ENCODE measurements at places on chromosomes 16 and 17.

- no peak for DNase-seq
Observed at GRCh38 chr16:3601614-3602319, 9.6 kb downstream of the SLX4 start.

DNA sequence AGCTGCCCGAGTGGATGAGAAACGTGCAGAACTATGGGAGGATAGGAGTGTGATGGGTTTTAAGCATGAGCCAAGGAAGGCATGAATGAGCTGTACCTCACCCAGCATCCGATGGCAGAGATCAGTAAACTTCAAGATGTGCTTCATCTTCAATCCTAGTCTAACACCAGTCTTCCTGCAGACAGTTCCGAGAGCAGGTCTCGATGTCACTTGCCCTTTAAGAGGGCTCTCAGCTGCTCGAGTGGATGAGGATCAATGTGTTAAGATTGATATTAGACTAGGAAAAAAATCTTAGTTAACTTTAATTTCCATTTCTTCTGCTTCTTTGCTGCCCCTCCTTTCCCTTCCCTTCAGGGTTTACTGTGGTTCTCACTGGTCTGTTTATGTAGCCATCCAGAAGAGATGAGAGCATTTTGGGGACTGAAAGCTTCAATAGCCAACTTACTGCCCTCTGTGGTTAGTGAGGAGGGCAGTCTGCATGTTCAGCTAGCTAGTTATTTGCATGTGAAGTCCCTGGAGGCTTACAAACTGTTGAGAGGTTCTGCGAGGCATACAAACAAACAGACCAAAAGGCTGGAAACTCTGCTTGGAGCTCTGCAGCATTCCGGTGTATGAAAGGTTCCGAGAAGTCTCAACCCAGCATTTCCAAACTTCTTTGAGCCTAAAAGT, 15.3 kb downstream of the KLHL36 start:
- DNase-seq = no peak

GRCh38 chr17:74158761-74159160, 44.7 kb upstream of the RPL38 start:
- no peak for DNase-seq

DNA sequence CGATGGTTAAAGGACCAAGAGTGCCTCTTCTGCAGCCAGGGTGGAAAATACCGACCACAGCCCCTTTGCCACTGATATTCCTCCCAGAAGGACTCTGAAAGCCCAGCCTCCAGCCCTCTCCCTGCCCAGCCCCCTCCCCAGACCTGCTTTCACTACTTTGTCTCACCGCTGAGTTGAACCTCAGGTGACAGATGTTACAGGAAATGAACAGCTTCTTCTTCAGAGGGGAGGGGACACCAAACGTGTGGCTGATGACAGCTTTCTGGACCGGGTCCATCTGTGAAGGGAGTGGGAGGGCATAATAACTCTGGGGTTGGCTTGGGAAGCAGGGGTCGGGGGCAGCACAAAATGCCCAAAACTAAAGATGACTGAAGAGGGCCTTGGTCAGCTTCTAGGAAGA, 14.2 kb downstream of the NKIRAS2 start:
- DNase-seq = no peak

- DNase-seq = no peak
Observed at GRCh38 chr17:9239246-9239792, 218.0 kb downstream of the NTN1 start.

DNA sequence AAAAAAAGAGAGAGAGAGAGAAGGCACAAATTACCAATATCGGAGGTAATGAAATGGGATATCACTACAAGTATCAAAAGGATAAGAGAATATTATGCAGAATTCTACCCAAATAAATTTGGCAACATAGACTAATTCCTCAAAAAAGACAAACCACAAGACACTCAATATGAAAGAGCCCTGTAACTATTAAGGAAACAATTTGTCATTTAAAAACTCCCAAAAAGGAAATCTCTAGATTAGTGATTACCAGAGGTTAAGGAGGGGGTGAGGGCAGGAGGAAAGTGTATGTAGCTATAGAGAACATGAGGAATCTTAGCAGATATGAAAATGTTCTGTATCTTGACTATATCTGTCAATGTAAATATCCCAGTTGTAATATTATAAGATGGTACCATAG, 54.0 kb downstream of the CFDP1 start:
- DNase-seq = peak; percentile 83

DNA sequence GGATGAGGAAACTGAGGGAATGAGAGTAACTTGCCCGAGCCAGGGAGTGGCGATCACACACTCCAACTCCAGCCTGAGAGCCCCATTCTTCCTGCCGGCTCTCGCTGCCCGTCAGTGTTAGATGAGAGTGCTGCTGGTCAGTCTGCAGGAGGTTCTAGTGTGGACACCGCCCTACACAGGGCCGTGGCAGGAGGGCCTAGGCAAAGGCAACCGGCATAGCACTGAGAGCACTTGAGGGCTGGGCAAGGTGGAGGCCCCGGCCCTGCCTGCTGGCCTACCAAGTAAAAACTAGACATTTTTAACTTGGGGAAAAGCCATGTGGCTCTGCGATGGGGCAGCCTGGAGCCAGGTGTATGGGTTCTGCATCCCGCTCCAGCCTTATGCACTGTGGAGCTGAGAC, 354.8 kb downstream of the SEC14L1 start:
- no peak for DNase-seq

- DNase-seq = no peak
Observed at GRCh38 chr17:61007980-61008379, 330.3 kb downstream of the BCAS3 start.

DNA sequence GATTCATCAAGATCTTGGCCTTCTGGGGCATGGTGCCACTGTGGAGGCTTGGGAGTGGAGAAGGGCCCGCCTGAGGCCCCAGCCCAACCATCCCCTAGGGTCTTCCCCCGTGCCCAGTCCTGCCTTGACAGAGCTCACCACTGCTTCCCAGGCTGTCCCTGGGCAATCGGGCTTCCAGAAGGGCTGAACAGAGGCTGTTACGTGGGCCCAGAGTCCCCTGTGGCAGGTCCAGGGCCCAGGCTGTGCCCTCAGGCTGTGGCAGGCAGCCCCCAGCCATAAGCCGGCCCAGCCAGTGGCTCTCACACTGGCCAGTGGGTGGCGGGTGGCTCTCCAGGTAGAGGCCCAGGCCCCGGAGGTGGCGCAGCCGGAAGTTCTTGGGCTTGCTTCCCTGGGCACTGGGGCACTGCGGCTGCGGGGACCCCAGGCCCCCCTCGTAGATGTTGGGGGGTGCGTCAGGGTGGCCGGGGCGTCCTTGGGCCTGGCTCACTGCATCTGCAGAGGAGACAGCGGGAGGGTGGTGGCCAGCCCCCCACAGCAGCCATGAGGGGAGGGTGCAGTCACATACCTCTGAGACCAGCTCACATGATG, 809 bp downstream of the C16orf90 start:
- no peak for DNase-seq

DNA sequence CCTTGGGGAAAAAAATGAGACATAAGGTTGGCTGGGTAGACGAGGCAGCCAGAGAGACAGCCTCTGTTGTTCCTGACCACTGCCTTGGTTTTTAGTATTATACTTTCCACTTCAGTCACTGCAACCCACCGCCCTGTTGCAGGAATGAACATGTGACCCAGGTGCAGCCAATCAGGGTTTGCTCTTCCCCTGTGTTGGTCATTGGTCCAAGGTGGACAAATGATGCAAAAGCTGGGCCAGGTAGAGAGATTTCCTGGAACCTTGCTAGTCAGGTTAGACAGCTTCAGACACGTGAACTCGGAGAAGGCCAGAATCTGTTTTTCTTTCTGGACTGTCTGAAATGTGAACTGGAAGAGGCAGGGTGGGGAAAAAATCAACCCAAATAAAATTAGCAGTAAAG, 452.4 kb upstream of the RBFOX1 start:
- DNase-seq = no peak

GRCh38 chr17:58534901-58535421, 20.5 kb upstream of the MTMR4 start:
- DNase-seq = peak; percentile 95

GRCh38 chr16:13478991-13479390, 441.0 kb upstream of the ERCC4 start:
- DNase-seq = no peak

DNA sequence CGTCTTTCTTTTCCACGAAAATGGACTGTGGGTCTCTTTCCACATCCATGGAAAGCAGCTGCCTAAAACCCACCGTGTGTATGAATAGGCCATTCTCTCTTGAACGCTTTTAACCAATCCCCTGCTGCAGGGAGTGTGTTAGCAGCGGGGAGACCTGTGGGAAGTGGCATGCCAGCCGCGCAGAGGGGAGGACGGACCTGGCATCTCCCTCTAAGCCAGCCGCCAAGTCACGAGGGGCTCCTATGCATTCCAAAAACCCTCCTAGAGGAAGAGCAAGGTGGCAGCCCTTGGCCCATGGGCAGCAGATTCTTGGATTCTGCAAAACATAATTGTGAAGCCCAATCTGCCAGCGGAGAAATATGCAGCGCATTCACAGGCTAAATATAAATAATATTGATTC, 15.4 kb downstream of the RBFOX3 start:
- DNase-seq = no peak

- peak; percentile 5 for DNase-seq
Observed at GRCh38 chr16:49556606-49557446, 183.2 kb downstream of the C16orf78 start.

DNA sequence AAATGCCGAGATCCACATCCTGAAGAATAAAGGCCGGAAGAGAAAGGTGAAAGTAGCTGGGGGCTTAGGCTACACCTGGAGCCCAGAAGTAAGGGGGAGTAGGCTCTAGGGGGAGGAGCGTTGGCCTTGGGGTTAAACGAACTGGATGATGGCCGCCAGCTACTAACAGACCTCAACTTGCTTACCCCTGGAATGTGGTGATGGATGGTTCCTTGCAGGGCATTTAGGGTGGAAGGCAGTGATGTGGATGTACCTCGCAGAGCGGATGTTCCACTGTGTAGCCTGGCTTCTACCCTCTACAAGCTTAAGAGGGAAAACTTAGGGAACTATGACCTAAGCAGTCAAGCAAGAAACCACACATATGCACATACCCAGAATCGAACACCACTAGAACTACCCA, 2.3 kb upstream of the MAZ start:
- no peak for DNase-seq

GRCh38 chr17:72135546-72136325, 14.9 kb downstream of the SOX9 start:
- DNase-seq = no peak

DNA sequence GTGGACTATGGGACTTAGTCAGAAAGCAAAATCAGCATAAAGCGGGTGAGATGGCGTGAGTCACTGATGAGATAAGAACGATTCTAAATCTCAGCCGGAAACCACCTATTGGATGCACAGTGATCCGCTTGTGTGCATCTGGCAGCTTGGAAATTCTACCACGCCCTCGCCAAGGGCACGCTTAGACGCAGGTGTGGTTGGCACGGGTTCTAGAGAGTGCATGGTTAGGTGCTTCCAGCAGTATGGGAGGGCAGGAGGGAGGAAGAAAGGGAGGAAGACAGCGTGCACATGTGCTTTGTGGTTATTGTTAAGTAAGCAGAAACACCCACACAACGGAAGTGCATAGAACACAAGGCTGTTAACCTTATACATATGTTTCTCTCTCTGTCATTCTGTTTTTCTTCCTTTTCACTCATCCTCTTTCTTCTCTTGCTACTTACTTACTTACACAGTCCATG, 374.0 kb upstream of the ASIC2 start:
- DNase-seq = peak; percentile 34

DNA sequence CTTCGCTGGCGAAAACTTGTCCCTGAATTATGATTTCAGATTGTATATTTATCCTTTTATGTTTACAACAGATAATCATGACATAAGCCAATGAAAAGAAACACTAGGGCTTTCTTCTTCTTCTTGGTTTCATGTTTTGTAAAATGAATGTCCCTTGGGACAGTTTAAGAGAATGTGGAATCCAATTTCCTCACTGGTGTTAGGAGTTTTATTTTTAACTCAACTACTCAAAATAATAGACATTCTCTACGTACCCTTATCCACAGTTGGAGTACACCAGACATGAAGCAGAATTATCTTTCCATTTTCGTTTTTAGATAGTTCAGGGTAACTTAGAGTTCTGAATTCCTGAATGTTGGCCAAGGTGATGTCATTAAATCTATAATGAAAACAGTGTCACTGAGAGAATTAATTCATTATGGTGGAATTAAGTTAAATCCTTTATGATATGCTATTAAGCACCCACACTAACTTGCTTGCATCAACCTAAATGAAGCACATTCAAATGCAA, 43.4 kb downstream of the IRX6 start:
- no peak for DNase-seq

DNA sequence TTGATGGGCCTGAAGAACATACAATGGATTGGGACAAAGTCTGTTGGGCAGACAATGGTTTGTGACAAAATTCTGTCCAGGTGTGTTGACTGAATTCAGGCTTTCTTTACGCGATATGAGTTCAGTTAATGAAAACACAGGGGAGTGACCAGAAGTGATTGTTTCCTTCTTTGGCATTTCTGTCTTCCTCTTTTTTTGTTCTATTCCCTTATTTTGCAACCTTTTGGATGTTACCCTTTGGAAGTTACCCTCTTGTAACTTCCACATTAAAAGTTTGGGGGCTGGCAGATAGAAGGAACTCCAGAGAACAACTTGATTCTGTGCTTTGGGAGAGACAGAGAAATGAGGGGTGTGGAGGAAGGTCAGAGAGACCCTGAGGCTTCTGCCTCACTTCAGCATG, 126.7 kb downstream of the PITPNC1 start:
- peak; percentile 53 for DNase-seq

GRCh38 chr16:11498683-11499082, 88.0 kb downstream of the LITAF start:
- peak; percentile 38 for DNase-seq

- DNase-seq = no peak
Observed at GRCh38 chr16:50820225-50820624, 78.3 kb downstream of the CYLD start.

- DNase-seq = peak; percentile 73
Observed at GRCh38 chr16:29784901-29785500, 5.5 kb upstream of the KIF22 start.

DNA sequence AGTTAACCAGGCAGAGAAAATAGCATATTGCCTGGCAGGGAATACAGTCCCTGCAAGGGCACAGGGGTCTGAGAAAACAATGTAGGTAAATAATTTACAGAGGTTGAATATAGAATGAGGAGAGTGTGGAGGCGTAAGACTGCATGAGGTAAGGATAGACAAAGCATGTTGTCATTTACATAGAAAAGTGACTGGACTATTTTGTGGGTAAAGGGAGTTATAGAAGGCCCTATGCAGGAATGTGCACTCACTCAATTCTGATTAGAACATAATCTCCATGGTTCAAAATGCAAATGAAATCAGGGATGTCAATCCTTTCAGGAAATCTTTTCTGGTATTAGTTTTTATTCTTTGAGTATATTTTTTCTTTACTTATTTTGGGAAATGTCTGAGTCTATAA, 285.7 kb upstream of the SALL1 start:
- no peak for DNase-seq

- no peak for DNase-seq
Observed at GRCh38 chr17:15480204-15480603, 12.8 kb upstream of the CDRT4 start.

DNA sequence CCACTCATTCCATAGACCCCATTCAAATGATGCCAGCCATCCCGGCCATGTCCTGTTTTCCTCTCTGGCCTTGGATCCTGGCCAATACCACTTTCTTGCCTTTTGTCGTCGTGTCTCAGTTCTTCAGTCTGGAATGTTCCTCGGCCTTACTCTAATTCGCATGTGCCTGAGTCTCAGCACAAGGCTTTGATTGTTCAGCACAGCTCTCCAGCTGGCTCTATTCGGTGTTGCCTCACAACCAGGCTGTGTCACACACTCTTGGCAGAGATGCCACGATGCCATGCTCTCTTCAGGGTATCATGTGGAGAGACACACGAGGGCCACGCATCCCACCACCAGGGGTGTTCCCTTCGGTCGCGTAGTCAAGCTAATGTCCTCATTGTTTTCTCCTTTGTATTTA, 1.8 kb upstream of the VPS4A start:
- DNase-seq = no peak
